Astrocyte (in vitro differentiated cells and primary cell): ENCODE measurements at places on chromosomes 11 and 22. TPM values are rescaled to one million over a fixed set of nuclear protein-coding genes. Genes with fewer than 3 reads are reported as not detected.

DNA sequence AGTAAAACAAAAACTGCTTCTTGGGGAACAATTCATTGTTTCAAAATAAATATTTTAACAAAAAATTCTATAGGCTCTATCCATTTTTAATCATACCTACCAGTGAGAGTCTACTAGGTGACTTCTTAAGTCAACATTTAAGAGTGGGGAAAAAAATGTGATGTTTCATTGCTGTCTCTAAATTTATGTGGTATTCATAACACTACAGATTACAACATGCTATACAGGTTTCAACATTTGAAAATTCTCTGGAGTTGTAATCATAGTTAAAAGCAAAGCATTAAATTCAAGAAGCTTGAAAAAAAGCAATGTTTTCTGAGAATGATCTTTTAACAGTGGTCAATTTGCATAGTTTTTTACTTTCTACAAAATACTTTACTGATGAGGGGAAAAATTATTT, 18.3 kb downstream of the SBF2 start:
- no peak for DNase-seq

DNA sequence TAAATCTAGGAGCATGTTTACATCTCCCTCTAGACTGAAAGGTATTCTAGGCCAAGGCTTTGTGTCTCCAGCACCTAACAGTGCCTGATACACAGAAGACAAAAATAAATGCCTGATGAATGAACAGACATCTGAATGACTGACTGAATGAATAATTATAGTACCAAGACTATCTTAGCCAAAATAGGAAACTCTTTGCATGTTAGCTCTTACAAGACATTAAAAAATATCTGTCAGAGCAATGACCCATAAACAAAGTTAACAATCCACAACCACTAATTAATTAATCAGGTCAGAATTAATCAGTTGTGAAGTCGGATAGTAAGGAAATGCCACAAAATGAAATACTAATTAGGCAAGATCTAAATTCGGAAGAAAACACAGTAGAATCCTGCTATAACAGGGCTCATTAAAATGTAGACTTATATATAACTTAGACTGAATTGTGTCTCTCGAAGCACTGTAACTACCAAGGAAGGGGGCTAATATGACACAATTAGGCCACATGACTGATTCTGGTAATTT, 45.5 kb upstream of the POU2AF2 start:
- no peak for DNase-seq

GRCh38 chr11:72752088-72752914, at the start of gene ARAP1:
ARAP1 (minus strand) TSS chr11:72752408; CDS start chr11:72727128, 25,280 bp downstream.
- peak; percentile 72 for DNase-seq

GRCh38 chr11:40246983-40247382, 1212.5 kb downstream of the LRRC4C start:
- no peak for DNase-seq

- DNase-seq: no peak
Measured at GRCh38 chr11:122877732-122878131, 4.8 kb upstream of the JHY start.

DNA sequence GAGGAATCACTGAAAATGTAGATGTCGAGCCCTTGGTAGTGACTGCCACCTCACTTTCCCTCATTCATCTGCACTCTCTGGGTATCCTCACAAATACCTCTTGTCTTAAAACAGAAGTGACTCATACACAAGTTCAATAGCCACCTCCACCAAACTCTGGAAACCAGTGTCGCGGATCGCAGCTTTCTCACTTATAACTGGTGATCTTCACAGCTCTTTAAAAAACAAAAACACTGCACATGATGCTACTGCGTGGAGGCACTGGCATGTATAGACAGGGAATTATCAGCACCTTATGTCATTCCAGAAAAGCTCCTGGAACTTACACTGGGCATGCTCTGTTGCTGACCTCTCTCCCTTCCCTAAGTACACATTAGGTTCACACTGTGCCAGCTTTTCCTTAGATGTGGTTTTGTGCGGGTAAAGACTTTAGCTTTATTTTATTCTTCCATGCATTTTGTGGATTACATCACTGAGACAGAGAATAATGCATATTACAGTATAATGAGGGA, 425.5 kb upstream of the CADM1 start:
- DNase-seq: no peak

DNA sequence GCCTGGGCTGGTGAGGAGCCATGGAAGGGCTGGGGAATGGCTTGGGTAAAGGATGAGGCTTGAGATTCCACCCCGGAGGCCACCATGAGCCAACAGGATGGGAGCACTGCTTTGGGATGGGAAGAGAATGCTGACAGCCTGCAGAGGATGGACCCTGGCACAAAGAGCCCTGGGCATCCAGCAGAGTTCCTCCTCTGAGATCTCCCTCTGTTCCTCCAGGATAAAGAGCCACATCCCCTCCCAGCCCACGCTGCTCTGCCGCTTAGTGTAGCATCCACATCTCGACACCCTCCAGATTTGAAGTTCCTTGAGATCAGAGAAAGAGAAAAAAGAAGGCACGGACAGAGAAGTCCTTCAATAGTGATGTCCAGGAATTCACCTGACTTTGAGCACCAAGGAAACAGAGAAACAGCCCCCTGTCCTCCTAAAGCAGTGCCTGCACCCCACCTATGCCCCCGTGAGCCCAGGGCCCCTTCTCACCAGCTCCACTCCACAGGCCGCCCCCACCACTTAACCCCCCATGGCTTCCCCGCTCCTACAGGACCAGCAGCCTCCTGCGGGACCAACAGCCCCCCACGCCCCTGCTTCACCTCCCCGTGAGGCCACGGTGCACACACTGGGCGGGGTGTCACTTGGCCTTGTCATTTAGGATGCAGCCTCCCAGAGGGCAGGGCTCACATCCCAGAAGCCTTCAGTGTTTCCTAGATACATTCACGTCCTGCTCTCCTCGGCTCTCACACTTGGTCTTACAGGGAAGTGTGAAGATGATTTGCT, 180.5 kb downstream of the SHANK2 start:
- no peak for DNase-seq

GRCh38 chr11:92981508-92982043, 12.1 kb downstream of the MTNR1B start:
- no peak for DNase-seq

DNA sequence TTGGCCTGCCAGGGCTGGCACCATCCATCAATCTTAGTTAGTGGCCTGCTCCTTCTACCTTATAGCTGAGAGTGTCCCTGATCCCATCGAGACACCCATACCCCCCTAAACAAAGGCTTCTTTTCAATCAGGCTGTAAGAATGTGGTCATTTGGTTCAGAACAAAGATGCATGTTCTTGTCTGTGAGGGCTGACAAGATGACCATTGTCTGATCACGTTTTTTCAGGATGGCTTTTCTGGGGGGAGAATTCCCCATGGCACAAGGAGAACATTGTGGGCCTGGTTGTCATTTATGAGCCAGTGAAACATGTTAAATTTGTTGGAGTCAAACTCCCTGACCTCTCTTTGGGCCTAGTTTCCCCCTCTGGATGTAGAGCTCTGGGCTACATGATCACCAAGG, 160.4 kb downstream of the INSC start:
- no peak for DNase-seq

- peak; percentile 14 for DNase-seq
Measured at GRCh38 chr22:46060292-46061123, 83.5 kb upstream of the WNT7B start.

MPEG1 gene
- not detected in 2 replicates for total RNA-seq

PPP6R3 gene
- total RNA-seq: 94.0 and 97.8 TPM in 2 replicates

PAX6 gene
- 3.9 and 12.2 TPM in 2 replicates for total RNA-seq

BRSK2 gene
- total RNA-seq: 3.9 and 7.1 TPM in 2 replicates

AGBL2 gene
- total RNA-seq: 1.4 and 2.1 TPM in 2 replicates
